T-helper 17 cell (primary cell): ENCODE measurements at places on chromosomes 5 and 9.

DNA sequence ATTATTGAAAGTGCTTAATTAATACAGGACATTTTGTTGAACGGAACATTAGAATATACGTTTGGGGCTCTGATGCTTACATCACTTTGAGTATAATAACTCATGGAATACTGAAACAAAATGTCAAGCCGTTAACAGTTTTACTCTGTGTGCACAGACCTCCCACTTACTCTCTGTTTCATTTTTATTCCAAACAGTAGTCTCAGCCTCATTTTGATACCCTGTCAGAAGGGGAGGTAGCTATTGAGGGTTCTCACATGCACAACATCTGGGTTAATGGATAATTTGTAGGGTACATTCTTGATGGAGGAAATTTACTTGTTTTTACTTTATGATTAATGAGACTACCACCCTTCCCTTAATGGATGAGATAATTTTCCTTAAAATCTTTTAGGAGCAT lies 59.0 kb downstream of the SCAMP1 start:
- DNase-seq, result no peak

DNA sequence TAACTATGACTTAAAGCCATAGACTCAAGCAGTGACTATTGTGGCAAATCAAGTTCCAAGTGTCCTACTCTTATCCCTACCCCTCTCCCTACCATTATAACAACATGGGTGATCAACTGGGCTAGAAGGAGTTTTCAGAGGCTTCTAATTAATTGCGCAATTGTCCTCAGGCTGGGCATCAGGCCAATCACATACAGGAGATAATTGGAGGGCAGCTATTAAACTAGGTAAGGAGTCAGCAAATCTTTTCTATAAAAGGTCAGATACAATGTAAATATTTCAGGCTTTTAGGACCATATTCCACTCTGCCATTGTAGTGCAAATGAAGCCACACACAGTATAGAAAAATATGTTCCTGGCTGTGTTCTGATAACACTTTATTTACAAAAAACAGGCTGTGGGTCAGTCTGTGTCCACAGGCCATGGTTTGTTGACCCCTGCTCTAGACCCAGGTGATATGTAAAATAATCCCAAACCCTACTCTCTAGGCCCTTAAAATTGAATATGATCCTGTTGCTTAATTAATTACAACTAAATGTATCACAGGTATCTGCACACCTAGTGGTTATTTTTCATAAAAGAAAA lies 141.4 kb upstream of the PIK3R1 start:
- DNase-seq, result no peak

DNA sequence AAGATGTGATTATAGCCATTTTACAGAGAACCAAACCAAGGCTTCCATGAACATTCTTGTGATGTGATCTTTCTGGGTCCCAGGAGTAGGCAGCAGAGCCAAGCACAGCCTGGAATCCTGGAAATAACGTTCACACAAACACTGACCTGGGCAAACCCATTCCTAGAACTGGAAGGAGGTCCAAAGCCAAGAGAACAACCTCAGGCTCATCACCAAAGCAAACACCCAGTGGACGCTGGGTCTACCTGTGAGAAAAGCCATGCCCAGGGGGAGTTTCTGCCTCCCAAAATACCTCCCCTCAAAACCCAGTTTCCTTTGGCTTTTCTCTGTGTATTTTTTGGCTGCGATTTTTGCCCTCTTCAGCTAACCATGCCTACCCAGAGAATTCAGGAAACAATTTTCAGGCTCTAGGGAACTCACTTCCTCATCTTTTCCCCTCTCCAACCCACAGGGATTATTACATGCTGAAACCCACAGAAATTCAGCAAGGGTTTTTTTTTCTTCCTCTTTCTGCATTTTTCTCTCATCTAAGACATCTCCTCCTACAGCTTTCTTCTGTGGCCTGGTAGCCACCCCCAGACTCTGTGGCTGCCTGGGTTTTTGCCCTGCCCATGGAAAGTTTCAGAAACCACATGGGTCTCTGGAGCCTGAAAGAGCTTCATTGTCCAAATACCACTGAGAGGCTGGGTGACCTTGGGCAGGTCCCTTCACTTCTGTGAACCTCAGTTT lies 75.0 kb downstream of the TNC start:
- DNase-seq, result no peak

GRCh38 chr9:120555839-120556238 lies 24.1 kb downstream of the CDK5RAP2 start:
- DNase-seq, result no peak

DNA sequence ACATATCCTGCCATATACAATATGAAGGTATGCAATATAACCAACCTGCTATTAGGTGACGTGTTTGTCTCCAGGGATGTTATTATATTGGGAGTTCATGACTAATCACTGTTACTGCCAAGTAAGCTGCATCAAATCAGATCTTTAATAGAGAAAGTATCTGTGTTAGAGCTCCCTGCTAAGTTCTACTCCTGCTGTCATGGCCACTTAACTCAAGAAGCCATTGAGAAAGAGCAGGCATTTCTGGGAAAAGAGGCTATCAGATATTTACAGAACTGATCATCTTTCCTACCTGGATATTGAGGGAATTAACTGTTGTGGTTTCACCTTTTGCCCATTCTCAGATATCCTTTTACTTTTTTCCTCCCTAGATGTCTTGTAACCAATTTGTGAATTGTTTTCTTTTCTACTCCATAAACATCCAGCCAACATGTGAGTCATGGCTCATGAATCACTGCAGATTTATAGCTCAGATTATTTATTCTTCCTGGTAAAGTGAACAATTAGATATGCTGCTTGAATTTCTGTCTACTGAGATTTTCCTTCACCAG lies 634.8 kb upstream of the FAM174A start:
- DNase-seq, result no peak
